NCI-H1436 treated with DMSO at 0.1 percent for 48 hours (cell line): ENCODE measurements at places on chromosomes 6 and 20.

GRCh38 chr6:70673601-70674000 is 5.9 kb downstream of the SMAP1 start:
- no peak for DNase-seq

GRCh38 chr20:227439-228105 is 514 bp downstream of the DEFB129 start:
- DNase-seq: no peak

DNA sequence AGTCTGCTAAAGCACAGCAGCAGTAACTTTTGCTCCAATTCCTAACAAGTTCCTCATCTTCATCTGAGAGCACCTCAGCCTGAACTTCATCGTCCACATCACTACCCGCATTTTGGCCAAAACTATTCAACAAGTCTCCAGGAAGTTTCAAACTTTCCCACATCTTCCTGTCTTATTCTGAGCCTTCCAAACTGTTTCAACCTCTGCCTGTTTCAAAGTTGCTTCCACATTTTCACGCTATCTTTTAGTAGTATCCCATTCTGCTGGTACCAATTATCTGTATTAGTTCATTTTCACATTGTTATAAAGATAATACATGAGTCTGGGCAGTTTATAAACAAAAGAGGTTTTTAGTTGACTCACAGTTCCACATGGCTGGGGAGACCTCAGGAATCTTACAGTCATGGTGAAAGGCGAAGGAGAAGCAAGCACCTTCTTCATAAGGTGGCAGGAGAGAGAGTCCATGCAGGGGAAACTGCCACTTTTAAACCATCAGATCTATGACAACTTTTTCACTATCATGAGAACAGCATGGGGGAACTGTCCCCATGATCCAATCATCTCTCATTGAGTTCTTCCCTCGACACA is 99.4 kb upstream of the GRIK2 start:
- no peak for DNase-seq

GRCh38 chr20:37868851-37869333 is 34.0 kb upstream of the VSTM2L start:
- DNase-seq: no peak

- peak; percentile 45 for DNase-seq
Observed at GRCh38 chr6:110629153-110629552, 152.7 kb upstream of the SLC22A16 start.

DNA sequence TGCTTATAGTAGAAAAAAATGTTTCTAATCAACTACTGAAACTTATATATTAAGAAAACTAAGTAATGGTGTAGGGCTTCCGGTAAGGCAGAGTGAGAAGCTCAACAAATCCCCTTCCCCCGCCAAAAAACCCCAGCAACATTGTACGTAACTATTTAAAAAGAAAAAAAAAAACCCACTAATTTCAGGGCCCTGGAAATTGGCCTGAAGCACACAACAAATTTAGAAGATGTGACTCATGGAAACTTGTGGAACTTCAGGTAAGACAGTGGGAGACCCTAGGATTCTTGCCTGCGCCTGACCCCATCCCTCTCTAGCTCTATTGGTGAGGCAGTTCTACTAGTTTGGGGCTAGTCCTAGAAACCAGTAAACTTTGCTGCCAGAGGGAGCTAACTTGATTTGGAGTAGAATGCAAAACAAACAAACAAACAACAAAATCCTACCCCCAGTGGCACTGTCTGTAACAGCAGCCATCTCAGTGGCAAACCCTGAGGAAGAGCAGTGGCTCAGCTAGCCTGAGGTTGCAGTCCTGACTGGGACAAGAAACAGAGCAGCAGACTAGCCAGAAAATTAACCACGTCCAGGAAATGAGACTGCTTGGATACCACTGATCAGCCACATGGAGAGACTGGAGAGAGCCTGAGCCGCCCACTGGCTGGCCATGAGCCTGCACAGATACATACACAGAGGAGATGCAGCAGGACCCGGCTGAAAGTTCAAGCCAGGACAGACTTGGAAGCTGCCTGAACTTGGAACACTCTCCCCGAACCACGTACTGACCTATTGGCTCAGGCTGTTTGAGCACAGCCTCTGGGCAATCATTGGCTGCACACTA is 135.1 kb downstream of the TBXT start:
- no peak for DNase-seq

DNA sequence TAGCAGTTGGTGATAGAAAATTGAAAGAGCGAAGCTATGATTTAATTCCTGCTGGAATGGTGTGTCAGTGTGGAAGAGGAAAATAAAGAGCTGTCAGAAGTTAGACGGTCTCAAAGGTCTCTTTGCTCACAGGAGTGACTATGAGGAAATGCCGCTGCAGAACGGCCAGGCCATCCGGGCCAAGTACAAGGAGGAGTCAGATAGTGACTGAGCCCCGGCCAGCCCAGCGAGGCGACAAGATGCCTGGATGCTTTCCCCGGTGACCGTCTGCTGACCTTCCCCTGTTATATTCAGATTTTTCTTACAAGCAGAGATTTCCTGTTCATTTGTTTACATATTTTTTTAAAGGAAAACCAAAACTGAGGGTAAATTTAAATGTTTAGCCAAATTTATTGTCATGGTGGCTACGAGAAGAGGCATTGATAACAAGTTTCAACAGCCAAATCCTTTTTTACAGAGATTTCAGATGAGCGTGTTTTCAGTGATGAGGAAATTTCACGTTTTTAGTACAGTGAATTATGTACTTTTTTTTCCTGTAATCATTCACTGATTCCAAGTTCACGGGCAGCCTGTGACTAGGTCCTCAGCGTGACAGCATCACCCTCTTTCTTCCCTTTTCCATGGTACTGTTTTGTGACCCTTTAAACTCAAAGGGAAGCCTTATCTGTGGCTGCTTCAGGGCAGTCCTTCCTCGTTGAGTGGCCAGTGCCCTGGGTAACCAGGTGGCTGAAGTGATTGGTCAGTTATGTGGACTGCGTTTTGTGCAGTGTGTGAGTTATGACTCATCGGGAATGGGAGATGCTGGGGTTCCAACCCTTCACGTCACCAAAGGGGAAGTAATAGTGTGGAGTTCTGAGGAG is 12.6 kb downstream of the DYNLT1 start:
- DNase-seq: no peak

DNA sequence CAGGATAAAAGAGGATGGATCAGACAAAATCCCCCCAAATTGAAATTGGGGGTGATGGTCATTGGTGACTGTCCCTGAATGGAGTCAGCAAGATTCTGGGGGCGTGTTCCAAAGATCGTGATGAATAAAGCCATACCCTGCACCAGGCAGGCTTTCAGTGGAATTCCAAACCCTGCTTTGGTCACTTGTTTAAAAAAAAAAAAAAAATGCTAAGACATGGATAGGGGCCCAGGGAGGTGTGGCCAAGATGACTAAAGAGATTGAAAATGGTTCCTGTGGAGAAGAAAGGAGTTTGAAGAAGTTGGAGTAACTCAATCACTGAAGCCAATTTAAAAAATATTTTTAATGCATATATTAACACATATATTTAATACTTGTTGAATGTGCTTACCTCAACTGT is 161.4 kb upstream of the KCNG1 start:
- DNase-seq: no peak

GRCh38 chr20:63284544-63284949 is 8.4 kb upstream of the COL20A1 start:
- DNase-seq: no peak

DNA sequence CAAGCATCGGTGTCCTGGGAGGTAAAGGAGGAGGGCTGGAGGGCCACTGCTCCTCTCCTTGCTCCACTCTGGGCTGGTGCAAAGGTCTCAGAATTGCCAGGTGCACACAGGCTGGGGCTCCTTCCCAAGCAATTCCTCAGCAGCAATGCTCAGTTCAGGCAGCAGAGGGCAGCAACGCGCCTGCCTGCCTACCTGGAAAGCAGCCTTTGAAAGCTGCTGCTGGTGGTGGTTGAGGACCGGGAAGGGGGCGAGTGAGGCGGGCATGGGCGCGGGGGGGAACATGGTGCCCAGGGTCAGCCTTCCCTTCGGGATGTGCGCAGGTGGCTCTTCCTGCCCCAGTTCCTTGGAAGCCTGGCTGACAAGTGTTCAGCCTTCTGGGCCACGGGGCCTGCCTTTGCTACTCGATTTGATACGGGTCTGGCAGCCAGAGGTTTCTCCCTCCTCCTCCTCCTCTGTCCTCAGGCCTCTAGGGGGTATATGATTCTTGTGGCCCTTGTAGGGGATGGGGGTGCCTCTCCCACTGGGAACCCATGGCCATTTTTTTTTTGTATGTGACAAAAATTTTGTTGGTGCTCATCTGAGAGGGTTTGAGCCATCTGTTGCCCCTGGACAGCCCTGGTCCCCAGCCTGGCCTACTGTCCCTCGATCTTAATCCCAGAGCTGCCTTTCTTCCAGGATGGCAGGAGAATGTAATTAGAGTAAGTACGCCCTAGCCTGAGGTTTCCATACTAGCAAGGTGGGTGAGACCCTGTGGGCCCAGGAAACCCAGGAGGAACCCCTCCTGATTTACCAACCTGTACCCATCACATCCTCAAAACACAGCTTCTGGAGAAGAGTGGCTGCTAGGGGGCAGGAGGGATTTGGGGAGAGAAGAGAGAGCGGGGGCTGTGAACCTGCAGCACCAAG is 20.1 kb downstream of the MRPS18A start:
- peak; percentile 9 for DNase-seq

GRCh38 chr6:21201187-21201586 is 392.4 kb upstream of the SOX4 start:
- no peak for DNase-seq

DNA sequence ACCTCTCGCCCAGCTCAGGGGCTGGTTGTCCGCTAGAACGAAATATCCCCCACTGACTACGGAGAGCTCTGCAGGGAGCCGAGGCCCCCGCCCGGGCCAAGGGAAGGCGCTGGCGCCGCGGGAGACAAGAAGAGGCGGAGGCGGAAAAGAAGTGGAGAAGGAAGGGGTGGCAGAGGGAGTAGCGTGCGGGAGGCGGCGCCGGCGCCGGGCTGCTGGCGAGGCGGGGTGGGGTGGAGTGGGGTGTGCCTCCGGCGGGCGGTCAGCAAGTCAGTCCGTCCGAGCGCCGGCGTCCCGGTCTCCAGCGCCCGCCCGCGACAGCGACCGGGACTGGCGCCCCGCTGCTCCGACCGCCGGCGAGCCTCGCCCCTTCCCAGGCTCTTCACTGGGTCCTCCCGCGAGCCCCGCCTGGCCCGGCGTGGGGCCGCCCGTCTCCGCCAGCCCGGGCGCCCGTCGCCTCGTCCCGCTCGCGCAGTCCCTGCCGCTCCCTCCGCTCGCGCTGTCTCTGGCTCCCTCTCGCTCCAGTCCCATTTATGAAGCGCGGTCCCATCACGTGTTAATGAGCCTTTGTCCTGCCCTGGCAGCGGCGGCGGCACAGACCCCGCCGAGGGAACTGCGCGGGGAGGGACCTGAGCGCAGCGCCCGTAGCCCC is at the start of gene CNR1:
TSS of gene CNR1 (minus strand) at position 504 of the 649 bp plus-strand sequence. CDS start 21,073 bp downstream, outside the sequence.
- DNase-seq: no peak

DNA sequence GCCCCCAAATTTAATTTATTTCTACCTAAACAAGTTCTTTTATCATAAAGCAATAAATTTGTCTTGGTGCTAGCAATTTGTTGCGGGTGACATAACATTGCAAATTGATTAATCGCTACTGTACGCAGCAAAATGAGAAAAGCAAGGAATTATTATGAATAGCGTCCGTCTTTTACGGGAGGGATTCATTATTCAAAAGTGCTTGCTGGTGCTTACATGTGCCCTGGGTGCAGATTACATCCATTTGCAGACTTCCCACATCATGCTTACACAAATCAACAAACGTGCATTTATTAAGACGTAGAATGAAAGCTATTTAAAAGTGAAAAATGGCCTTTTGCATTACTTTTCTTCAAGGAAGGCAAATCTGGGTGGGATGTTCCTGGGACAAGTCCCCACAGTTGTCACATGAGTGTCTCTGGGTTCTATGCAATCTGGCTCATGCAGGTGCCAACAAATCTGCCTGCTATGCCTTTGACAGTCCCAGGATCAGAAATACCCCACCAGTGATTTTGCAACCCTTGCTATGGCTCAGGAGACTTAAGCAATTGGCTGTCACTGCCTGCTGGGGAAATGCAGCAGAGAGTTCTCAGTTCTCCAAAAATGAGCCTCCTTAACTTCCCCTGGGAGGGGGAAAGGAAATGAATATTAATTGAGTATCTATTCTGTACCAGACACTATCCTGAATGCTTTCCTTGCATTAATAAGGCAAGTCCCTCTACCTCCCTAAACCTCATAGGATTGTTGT is 30.1 kb upstream of the MAFB start:
- no peak for DNase-seq

- DNase-seq: no peak
Observed at GRCh38 chr6:133820208-133820607, 68.7 kb upstream of the TCF21 start.

GRCh38 chr6:24231438-24231977 is 105.5 kb downstream of the NRSN1 start:
- no peak for DNase-seq

- no peak for DNase-seq
Observed at GRCh38 chr20:48802647-48803046, 25.2 kb downstream of the PREX1 start.

DNA sequence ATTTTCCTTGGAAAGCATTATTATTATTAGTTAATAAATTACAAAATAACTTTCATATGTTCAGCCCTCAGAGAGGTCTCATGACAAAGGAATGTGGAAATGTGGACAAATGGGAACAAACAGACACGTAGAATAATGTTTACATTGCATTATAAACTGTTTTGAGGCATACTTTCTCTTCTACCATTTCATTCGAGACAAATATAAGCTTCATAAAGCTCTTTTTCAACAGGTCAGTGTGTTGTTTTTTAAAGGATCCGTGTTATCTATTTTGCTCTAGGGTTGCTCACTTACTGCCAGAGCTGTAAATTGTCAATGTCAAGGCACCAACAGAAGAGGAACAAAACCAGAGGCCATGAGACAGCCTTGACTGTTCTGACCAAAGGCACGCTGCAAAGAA is 256.8 kb downstream of the PHACTR1 start:
- DNase-seq: no peak

DNA sequence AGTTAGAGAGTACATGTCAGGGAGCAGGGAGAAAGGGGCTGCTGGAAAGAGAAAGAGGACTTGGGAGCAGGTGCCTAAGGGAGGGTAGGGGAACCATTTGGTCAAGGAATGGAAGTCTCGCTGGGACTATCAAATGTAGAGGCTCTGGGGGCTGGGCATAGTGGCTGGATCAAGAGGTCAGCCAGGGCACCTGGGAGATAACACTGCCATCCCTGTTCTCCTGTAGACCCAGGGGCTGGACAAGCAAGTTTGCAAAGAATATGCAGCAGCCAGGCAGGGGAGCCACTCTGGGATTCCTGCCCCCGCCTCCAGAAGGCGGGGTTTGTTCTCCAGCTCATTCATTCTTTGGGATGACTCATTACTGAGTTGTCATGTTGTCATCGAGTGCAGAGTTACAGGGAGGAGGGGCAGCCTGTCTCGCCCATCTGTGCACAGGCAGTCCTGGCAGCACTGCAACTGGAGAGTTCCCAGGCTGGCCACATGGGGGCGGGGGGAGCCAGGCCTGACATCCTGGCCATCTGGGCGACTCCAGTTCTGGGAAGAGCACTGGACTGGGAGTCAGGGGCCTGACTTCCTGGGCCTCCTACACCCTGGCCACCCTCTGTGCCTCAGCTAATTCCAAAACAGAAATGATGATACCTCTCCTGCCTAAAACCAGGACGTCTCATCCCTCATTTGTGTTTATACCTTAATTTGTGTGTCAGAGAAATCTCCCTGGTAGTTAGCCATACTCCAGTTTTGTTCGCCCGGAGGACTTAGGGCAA is 28.2 kb upstream of the ZFAND3 start:
- DNase-seq: peak; percentile 91
